B cell (primary cell): ENCODE measurements at places on chromosomes 13 and 19.
A peak's percentile ranks its signal among the peaks of the same experiment; 100 is the strongest.

DNA sequence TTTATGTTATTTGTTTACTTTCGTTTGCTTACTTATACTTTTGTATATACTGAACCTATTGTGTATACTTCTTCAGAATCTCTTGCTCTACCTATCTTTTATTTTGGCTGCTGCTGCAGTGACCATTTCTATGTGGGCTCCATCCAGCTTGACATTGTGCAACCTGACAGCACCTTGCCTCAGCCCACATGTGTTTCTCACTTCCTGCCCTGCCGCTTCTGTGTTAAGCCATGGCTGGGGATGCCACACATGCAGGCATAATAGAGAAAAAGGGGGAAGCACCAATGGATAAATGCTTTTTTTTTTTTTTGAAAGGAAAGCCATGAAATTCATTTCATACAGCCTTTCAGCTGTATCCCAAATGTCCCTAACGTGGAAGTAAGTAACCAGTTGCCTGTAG lies 147.6 kb downstream of the RBM26 start:
- no peak for DNase-seq

- no peak for DNase-seq
Measured at GRCh38 chr13:83008212-83008929, 873.9 kb downstream of the SLITRK1 start.

GRCh38 chr19:4575267-4576015 lies 16.0 kb upstream of the SEMA6B start:
- no peak for DNase-seq

DNA sequence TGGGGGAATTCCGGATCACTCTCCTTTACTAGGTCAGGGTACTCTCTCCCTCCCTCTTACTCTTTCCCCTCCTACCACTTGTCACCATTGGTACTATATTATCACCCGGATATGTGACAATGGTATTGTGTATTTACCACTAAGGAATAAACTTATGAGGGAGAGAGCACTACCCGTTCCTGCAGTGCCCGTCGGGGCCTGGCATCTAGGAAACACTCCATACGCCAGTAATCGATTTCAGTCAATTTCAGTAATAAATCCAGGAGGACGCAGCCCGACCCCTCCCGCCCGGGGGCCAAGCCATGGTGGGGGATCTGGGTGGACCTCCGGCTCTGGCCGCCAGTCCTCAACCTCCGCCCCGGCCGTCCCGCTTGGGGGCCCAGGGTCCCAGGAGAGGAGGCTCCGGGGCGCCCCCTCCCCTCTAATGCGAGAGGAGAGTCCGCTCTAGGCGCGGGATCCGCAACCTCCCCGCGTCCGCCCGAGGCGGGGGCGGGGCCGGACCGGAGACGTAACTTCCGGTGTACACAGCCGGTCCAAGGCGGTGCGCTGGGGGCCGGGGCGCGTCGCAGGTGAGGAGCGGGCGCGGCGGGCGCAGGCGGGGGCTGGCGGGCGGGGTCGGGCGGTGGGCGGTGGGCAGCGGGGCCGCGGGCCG lies at the start of gene GARRE1:
Gene GARRE1 (plus strand): TSS at position 509 of the 652 bp plus-strand sequence. CDS start 45,920 bp downstream, outside the sequence.
- peak; percentile 87 for DNase-seq

DNA sequence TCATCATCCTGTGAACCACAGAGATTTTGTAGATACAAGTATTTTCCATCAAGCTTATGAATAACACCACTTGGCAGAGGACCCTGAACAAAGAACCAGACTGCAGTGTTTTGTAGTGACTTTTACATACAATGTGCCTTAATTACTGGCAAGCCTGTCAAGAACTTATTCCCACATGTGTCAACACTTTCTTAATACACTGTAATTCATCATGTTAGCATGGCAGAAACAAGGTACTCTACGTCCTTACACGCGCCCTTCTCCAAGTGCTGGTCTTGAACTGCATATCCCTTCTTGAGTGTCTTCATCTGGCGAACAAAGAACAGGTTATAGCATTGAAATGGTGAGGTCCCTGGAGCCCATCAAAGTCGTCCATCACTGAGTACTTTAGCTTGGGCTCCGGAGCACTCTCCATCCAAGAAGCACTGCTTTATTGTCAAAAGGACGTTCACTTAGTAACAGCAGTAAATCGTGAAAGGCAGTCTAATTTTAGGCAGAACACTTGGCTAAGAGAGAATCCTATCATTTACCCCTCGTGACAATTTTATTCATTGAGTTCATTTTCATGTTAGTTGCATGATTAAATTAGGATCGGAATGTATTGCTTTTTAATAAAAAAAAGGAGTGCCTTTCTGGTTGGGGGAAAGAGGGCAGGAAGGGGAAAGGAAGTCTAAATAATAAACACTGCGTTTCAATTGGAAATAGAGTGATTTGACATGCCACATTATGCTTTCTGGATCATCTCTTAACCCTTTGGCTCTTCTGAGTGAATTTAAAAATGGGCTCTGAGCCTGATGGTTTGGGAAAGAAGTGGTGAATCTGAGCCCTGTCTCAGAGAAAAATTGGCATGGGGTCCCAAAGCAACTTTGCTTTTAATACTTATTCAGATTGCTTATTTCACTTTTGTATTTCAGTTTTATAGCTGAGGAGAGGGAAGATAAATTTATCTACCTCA lies 376.1 kb downstream of the DLEU7 start:
- no peak for DNase-seq

DNA sequence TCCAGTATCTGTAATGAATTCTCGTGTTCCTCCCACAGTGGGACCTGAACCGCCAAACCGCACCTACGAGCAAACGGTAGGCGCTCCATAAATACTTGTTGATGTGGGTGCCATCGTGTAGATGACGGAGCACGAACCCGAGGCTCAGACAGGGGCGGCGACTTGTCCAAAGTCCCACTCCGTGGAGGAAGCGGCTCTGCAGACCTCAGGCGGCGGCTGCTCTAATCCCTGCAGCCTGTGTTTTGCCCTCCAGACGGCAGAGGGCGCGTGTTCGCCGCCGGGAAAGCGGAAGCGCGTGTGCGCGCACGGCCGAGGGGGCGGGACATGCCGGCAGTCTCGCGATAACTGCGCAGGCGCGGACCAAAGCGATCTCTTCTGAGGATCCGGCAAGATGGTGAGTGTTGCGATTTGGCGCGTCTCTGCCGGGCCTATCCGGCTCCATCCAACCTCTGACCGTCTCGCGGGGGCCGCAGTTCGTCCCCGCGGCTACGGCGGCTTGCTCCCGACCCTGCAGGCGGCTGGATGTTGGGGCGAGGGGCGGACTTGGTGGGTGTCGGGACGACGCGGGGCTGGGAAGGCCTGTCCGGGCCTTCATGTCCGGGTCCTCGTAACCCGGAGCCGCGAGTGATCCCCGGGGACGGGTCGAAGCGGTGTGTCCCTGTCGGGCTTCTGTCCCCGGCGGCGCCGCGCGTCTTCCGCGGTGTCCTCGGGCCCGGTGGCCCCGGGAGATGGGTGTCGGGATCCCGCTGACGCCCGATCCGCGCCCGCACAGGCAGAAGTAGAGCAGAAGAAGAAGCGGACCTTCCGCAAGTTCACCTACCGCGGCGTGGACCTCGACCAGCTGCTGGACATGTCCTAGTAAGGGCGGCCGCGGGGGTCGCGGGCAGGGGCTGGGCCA lies at the start of gene RPS15:
Gene RPS15 (plus strand): TSS at position 362 of the 898 bp plus-strand sequence. CDS start 30 bp downstream, at position 392.
- DNase-seq: peak; percentile 98

DNA sequence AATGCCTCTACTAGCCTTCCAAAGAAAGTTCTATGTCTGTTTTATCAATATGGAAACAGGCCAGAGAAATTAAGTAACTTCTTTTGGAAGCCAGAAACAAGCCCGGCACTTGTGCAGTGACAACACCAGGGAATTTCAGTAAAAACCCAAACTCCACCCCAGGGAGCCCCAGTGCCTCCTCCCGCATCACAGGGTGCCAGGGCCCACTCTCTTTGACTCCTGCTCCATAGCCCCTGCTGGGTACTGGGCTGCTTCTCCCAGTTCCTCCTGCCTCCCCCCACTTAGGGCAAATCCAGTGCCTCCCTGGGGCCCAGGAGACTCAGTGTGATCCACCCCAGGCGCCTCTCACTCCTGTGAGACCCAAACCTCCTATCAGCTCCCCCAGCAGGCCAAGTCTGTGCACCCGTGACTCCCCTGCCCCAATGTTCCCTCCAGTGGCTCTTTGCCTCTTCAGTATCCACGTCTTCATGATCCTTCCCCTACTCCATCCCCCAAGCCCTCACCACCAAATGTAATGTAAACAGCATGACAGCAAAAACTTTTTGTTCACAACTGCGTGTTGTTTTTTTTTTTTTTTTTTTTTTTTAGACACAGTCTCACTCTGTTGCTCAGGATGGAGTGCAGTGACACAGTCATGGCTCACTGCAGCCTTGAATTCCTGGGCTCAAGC lies 2.3 kb upstream of the FFAR3 start:
- DNase-seq: no peak

- no peak for DNase-seq
Measured at GRCh38 chr13:45331692-45332035, 9.3 kb downstream of the TPT1 start.

GRCh38 chr19:35945121-35945790 lies 9.1 kb downstream of the LRFN3 start:
- DNase-seq: no peak

DNA sequence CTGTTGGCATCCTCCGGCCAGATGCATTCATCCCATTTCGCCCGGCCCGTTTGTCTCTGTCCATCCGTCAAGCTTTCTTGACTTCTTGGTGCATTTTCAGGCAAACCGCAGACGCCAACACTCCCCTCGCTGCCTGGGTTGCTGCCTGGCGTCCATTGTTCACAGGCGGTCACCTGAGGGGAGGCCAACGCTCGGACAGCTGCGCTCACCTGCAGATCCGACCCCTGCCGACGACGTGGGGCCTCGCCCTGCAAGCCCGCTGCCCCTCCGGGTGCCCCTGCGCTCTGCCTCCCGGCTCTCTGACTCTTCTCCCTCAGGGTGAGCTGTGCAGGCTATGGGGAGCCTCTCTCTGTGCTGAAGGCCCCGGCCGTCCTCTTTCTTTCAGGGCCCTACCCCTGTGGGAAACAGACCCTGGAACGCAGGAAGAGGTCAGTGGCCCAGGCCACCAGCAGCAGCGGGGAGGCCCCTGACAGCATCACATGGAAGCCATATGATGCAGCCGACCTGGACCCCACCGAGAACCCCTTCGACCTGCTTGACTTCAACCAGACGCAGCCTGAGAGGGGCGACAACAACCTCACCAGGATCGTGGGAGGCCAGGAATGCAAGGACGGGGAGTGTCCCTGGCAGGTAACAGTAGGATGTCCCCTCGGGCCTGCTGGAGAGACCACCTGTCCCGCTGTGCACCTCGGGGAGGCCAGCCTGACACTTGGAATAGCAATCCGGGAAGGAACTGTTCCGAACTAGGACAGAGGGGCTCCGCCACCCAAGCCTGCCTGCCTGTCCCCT lies 14.8 kb upstream of the PROZ start:
- DNase-seq: no peak

- no peak for DNase-seq
Measured at GRCh38 chr13:79485014-79485811, 4.3 kb downstream of the NDFIP2 start.

GRCh38 chr13:47639738-47640447 lies 361.2 kb downstream of the SUCLA2 start:
- DNase-seq: no peak

- DNase-seq: peak; percentile 91
Measured at GRCh38 chr19:36418287-36419001, at the start of gene ZFP82. ZFP82 (minus strand) TSS chr19:36418644; CDS start chr19:36409789, 8,855 bp downstream.

DNA sequence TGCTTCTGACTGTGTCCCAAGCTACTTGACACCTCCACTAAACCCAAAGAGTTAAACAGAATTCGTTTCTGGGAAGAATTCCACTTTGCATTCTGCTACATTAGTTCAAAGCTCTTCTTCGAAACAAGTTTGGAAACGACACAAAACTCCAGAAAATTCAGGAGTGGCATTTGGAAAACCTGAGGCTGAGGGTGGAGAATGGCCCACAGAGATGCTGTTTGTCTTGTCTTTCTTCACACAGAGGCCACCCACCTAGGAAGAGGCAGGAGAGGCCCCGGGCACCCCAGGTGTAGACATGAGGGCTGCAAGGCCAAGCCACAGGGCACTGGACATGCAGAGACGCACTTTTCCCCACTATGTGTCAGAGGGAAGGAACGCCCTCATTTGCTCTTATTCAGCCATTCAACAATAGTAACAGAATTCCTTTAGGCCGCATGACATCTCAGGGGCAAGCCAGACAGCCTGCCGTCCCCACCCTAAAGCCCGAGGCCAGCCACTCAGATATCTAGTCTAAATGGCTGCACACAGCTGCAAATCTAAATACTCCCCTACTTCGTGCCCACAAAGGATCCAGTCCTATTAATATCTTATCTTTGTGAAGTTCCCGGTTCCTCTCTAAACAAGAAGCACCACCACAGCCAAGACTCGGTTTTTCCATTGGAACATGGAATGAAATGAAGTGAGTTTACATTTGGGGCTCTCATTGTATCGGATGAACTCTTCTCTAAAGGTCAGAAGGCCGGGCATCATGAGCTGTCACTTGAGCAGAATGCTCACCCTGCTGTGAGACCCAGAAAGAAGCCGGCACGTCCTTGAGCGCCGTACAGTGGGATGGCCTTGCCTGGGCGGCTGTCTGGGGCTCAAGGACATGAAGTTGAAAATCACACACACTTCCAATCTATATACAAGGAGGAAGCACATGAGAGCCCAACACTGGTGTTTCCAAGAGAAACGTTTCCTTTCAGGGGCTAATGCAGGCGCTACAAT lies 19.8 kb downstream of the COL4A1 start:
- no peak for DNase-seq

GRCh38 chr13:48476686-48477085 lies 56.2 kb downstream of the RCBTB2 start:
- DNase-seq: no peak

- DNase-seq: no peak
Measured at GRCh38 chr13:112720251-112720650, 30.4 kb downstream of the ATP11A start.

DNA sequence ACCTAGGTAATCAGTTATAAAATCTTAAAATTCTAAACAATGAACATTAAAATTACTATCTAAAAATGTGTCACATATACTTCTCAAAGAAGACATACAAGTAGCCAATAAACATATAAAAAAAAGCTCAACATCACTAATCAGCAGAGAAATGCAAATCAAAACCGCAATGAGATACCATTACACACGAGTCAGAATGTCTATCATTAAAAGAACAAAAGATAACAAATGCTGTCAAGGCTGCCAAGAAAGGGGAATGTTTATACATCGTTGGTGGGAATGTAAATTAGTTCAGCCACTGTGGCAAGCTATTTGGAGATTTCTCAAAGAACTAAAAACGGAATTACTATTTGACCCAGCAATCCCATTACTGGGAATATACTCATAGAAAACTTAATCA lies 310.3 kb upstream of the EDNRB start:
- DNase-seq: no peak

- DNase-seq: no peak
Measured at GRCh38 chr19:30227012-30227621, 145.1 kb upstream of the ZNF536 start.

DNA sequence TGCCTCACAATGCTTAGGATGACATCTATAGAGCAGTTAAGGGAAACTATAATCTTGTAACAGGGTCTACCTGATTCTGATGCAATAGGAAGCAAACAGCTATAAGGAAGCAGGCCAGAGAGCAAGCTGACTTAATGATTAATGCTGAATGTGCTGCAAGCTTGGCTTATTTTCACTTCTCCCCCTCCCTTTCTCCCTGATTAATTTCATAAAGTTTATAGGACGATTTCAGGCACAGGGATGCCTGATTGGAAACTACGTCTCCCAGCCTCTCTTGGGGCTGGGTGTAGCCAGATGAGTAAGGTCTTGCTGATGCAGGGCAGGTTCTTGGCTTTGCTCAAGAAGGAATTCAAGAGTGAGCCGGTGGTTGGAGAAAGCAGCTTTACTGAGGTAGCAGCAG lies 82.8 kb upstream of the MRI1 start:
- no peak for DNase-seq

GRCh38 chr19:48656840-48657474 lies 11.0 kb upstream of the CA11 start:
- no peak for DNase-seq

- no peak for DNase-seq
Measured at GRCh38 chr13:20126541-20127261, 34.2 kb downstream of the GJA3 start.
